ENCODE measurements at places on chromosomes 7 and 10. TPM values are rescaled to one million over a fixed set of nuclear protein-coding genes. Genes with fewer than 3 reads are reported as not detected.

The GPER1 gene
- total RNA-seq: 0.13 TPM

The NCF1 gene
- not detected for total RNA-seq

The ANKRD7 gene
- total RNA-seq: 9.6 TPM

The LRRC61 gene
- not detected for total RNA-seq

The ELMO1 gene
- total RNA-seq: 0.45 TPM

The GNGT1 gene
- not detected for total RNA-seq

The BAIAP2L1 gene
- 18.1 TPM for total RNA-seq

The TRA2A gene
- total RNA-seq: not detected

The ACBD5 gene
- total RNA-seq: 26.3 TPM

The VWA2 gene
- total RNA-seq: not detected

The GPR15LG gene
- not detected for total RNA-seq

The AKR1C8 gene
- total RNA-seq: not detected

The FAM180A gene
- total RNA-seq: 0.43 TPM

The SPACDR gene
- not detected for total RNA-seq

The EEPD1 gene
- 36.7 TPM for total RNA-seq

The IFIT2 gene
- 1.7 TPM for total RNA-seq

The FAM20C gene
- not detected for total RNA-seq

The PRDX3 gene
- total RNA-seq: 245 TPM

The GOLGA7B gene
- total RNA-seq: 15.8 TPM

The CHST15 gene
- not detected for total RNA-seq

The VSIR gene
- total RNA-seq: 1.2 TPM

The GHRHR gene
- total RNA-seq: not detected

The MRPS17 gene
- 32.2 TPM for total RNA-seq

The LRRN3 gene
- total RNA-seq: not detected

The POLR2J2 gene
- total RNA-seq: 2.5 TPM

The VTI1A gene
- 52.4 TPM for total RNA-seq

The PAOX gene
- 1.0 TPM for total RNA-seq

The VSTM4 gene
- not detected for total RNA-seq

The MRLN gene
- total RNA-seq: not detected

The MEOX2 gene
- total RNA-seq: not detected

The C10orf143 gene
- total RNA-seq: 0.08 TPM

The AKR1C2 gene
- not detected for total RNA-seq

The COA1 gene
- total RNA-seq: 80.1 TPM

The IMMP2L gene
- total RNA-seq: 58.2 TPM

The MSS51 gene
- total RNA-seq: 0.40 TPM

The TRIM50 gene
- total RNA-seq: not detected

Measured in SK-MEL-5 (cell line).